ENCODE measurements at places on chromosomes 7 and 10.

DNA sequence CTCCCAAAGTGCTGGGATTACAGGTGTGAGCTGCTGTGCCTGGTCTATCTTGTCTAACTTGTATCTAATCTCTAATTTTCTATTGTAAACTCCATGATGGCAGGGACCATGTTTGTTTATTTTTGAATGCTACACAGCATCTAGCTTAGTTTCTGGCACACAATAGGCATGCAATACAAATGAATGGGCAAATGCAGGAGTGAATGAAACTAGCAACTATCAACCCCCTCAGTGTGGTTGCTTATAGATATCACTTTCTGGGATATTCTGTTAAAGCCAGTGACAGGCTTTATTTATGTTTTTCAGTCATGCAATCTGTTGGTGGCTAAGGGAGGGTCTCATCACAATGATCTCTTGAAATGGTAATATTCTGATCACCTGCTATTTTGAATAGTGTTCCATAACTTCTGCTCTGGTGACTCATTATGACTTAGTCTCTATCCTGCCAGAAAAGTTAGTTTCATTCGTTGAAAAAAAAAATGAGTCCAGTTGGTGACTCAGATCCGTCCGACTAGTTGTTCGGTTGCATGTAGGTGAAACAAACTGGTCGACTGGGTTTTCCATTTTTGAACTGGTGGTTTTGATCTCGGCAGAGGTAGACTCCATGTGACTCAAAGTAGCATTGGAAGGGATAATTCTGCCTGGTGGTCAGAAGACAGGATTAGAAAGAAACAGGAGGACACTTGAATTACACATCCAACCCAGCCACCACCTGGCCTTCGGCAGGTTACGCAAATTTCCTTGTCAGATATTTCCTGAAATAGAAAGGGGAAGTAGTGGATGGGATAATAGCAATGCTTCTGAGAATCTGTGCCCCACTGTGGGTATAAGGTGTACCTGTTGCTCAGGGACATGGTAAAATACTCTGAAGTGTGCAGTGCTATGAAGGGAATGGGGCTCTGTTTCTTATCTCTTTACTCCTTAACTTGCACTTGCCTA is 76.8 kb downstream of the GATA3 start:
- DNase-seq: no peak

- DNase-seq: no peak
Observed at GRCh38 chr7:55545496-55545895, 26.8 kb downstream of the VOPP1 start.

DNA sequence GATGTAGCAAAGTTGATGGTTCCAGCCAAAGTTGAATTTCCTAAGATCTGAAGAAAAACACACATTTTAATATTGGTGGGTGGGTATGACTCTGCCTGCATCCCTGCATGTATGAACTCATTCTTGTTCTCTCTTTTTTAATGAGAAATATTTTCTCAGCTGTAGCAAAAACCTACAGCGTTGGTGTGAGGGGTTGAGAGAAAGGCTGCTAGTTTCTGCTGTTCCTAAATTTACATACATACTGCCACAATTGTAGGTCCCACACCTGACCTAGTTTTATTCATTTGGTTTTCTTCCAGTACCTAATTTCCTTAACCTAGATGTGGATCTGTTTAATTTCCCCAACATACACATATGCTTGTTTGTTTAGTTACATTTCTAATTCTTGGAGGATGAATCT is 4.6 kb downstream of the AGFG2 start:
- DNase-seq: no peak

GRCh38 chr10:65419629-65420028 is 1506.2 kb upstream of the LRRTM3 start:
- DNase-seq: no peak

GRCh38 chr10:126102636-126103035 is 206.3 kb downstream of the FANK1 start:
- no peak for DNase-seq

DNA sequence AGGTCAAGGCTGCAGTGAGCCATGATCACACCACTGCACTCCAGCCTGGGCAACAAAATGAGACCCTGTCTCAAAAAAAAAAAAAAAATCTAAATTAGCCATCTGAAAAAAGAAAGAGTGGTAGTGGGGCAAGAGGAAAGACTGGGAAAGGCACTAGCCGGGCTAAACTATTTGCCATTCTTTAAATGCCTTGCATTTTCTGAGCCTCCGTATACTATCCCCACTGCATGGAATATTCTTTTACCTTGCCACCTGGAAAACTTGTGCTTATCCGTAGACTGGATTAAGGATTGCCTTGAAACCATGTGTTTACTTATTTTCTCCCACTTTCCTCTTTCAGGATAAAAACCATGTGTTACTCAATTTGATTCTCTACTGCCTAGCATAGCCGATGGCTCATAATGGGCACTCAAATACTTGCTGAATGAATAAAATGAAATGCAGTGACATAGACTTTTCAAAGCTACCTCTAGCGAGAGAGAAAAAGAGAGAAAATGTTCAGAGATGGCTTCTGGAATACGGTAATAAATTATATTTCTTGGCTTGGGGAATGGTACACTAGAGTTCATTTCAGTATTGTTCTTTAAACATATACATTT is 30.6 kb downstream of the HYCC1 start:
- DNase-seq: no peak

DNA sequence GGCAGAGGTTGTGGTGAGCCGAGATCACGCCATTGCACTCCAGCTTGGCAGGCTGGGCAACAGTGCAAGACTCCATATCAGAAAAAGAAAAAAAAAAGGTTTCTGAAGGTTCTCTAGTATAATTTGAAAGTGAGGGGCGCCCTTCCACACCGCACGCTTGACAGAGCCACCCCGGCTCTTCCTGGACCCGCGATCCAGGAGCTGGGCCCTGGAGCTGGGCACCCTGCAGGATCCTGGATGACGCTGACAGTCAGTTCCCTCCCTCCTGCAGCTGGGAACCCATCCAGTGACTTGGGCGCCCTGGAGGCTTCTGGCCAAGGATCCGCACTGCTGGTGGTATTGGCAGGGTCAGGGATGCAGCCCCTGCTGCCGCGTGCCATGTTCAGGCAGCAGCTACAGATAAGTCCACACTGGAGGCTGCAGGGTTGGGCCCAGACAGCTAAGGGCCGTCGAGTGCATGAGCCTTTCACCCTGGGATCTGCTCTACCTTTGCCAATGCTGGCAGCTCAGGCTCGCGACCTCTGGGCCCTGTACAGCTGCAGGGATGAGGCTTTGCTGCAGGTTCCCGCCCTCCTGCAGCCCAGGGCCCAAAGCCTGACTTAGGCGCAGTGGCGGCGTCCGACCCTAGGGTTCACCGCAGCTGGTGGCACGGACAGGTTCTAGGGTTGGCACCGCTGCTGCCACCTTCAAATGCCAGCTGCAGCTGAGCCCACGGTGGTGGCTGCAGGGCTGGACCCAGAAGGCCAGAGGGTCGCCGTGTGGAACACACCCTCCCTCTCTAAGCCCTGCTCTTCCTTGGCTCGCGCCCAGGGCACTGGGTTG is 110.2 kb downstream of the OR13A1 start:
- DNase-seq: no peak

DNA sequence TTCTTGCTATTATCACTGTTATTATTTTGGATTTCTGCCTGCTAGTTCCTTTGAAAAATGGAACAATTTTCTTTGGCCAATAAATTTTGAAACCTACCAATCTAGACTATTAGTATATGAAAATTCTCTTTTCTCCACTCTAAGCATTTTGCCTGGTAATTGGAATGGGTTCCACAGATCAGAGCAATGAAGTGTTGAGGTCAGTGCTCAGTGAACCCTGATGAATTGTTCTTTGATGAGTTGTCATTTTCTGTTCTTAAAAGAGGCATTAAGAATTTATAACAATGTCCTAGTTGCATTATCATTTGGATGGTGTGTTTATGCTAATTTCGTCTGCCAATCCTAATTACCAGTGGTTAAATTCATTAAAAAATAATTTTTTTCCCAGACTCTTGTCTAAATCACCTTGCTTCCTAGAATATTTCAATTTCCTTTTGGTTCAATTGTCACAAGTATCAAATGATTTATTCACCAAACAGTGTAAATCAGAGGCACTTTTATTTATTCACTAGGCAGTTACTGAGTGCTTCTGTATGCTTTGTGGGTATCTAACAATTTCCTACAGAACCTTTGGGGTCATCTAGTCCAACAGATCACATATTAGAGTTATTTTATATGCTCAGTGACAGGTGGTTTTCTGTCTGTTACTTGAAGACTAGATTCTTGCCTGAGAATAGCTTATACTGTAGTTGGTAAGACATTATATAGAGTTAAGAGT is 239.0 kb downstream of the DNAJB9 start:
- DNase-seq: no peak

DNA sequence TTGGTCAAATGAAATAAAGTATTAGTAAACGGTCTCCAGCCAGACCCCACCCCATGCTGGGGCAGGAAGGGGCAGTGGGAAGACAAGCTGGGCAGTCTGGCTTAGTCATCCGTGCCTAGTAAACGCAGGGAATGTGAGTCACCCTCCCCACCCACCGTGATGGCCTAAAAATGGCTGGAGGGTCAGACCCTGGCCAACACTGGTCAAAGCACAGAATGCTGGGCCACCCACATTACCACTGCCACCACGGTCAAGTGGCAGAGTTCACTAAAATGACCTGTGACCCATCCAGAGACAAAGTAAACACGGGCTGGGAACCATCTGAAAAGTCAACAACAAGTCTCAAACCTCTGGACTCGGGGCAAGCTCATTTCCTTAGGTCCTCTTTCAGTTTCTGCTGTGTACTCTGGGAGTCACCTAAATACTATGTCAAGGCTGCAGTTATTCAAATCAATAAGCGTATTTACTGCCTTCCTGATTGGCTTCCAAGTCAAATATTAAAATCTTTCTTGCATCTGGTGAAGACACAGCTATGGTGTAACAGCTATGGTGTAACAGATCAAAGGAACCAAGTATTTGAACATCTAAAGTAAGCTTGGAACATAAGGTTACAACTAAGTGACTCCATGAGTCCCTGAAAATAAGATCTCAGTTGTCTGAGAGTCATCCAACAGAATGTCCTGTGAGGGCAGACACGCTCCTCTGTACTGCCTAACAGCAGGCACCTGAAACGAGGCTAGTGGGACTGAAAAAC is 3.0 kb downstream of the ZFAND2A start:
- no peak for DNase-seq
